Activated naive CD4-positive, alpha-beta T cell treated with anti-CD3 and anti-CD28 coated beads, Interleukin-2, amount 50 U/mL, for 16 hours (primary cell): ENCODE measurements at places on chromosomes 7 and 10.

- no peak for DNase-seq
Observed at GRCh38 chr7:2498708-2499107, 20.9 kb upstream of the LFNG start.

- peak; percentile 40 for DNase-seq
Observed at GRCh38 chr7:2231992-2232765, 566 bp downstream of the MAD1L1 start.

- peak; percentile 22 for DNase-seq
Observed at GRCh38 chr7:141072548-141073172, 1.2 kb upstream of the TMEM178B start.

DNA sequence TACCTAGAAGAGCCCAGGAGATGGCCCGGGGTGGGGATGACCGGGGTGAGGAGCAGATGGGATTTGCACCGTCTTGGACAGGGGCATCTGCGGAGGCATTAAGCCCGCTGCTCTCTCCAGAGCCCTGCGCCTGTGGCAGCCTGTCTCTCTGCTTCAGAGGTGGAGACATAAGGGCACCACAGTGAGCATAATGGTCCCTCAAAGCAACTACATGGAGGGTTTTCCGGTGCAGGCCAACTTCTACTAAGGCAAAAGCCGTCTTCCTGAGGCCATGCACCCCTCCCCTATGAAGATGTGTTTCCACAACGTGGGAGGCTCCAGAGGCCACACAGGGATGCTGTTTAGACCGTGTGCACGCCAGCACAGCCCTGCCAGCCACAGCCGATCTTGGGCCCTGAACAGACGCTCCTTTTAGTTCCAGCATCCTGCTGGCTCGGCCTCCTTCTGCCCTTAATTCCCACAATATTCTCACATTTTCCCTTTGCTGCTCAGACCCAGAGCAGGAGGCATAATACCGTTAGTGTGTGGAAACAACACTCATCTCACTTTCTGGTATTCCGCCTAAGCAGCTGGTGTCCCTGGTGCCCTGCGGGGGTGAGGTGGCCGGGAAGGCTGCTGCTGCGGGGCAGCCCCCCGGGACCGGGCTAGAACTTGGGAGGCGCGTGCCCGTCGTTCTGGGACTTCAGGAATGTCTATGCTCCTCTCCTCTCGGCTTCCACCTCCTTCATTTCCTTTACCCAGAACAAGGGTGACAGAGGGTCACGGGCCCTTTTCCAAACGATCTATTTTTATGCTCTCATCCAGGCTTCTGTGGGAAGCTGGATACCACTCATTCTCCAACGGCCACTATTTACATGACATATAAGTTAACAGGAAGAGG lies 266.9 kb downstream of the TNS3 start:
- no peak for DNase-seq

GRCh38 chr7:41448104-41448503 lies 254.8 kb downstream of the INHBA start:
- no peak for DNase-seq

GRCh38 chr10:61096056-61096455 lies 152.1 kb upstream of the RHOBTB1 start:
- no peak for DNase-seq

DNA sequence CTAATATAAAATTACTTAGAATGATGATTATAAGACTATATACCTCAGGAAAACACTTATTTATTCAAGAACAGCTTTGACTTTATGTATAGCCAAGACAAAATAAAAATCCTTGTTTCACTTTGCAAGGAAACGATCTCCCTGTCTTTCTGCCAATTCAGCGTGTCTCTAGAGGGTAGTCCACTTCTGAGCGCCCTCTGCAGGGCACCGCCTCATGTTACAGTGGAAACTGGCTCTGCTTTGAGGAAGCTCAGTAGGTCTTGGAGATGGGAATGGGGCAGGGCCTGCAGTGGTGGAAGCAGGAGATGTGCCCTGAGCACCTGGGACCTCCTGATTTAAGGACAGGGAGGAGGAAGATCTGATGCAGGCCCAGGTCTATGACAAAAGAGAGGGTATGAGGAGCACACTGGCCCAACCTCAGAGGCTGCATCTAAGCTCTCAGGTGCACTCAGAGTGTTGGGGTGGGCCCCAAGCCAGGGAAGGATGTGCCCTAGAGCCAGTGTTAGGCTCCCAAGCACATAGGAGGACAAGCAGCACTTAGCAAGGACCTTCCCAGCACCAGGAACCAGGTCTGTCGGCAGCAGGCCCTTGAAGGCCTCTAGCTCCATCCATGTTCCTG lies 481.0 kb downstream of the TNS3 start:
- DNase-seq = no peak

- DNase-seq = no peak
Observed at GRCh38 chr10:74024600-74024999, 26.7 kb downstream of the VCL start.

GRCh38 chr10:114038819-114039218 lies 4.8 kb upstream of the ADRB1 start:
- DNase-seq = no peak

DNA sequence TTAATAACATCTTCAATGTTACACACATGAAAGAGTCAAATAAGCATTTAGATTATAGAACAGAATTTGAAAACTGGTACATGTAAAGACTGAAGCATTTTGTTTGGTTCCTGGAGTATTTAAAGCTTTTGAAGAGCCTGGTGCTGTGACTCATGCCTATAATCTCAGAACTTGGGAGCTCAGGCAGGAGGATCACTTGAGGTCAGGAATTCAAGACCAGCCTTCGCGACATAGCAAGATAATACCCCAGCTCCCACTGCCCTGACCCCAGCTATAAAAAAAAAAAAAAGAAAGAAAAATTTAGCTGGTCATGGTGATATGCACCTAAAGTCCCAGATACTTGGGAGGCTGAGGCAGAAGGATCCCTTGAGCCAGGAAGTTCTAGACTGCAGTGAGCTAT lies 87.8 kb downstream of the HDAC9 start:
- no peak for DNase-seq

DNA sequence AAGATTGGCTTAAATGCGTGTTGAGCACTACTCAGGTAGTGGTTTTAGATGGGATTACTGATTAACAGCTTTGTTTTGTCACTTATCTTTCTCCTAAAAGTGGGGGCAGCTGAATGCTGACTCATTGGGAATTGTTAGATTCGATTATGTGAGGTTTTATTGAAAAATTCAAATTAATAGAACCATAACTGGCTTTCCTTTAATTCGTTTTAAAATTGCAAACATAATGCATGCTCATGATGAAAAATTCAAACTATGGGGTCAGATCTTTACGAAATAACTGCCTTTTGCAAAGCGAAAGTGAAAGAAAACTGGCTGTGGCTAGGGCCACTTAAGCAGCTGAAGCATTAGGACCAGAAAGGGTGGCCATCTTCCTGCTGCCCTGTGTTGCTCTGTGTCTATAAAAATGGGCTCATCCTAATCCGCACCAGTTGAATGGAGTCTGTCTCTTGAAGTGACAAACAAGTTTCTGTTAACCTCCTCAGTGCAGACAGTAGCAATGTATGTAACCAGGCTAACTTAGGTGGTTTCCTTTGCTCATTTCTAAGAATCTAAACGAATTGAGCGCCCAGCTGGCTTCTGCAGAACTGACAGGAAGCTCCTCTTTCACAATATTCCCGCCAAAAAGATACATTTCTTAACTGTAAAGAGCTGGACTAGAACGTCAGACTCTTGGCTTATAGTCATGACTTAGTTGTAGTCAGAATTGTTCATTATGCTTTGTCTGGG lies 27.8 kb downstream of the DENND10 start:
- peak; percentile 18 for DNase-seq

- no peak for DNase-seq
Observed at GRCh38 chr7:94003446-94004023, 620 bp downstream of the BET1 start.

GRCh38 chr10:109912335-109913281 lies 10.7 kb downstream of the XPNPEP1 start:
- DNase-seq = no peak

DNA sequence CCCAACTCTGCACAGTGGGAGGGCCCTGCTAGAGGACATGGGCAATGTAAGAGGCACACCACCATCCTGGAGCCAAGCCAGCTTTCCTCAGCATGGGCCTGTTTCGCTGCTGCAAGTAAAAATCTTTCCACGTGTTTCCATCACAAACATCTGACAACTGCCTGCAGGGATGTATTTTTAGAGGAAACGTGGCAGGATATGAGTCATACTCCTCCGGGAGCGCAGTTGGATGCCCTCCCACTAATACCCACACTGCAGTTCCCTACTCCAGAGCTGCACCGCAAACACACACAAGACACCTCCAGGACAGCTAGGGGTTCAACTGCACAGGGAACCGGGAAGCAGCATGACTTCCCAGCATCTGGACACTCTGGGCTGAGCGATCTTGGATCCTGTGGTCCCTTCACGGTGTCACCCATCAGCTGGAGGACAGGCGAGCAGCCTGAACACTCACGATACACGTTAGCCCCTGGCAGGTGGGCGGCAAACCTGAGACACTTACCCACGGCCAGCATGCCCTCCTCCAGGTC lies 26.1 kb downstream of the PLAC9 start:
- DNase-seq = no peak

GRCh38 chr10:124200011-124200410 lies 106.6 kb upstream of the CHST15 start:
- no peak for DNase-seq

DNA sequence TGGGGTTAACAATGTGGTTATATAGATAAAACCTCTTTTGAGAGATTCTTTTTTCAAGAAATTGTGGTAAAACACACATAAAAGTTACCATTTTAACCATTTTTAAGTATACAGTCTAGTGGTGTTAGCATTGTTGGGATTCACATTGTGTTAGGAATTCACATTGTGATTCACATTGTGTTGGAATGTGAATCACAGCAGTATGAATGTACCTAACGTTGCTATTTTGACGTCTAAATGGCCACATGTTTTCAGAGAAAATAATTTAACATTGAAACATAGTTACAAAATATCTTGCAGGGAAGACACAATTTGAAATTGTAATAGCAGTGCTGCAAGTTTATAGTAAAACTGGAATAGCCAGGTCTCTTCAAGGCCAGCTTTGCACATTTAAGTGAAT lies 129.0 kb downstream of the BICC1 start:
- DNase-seq = no peak

DNA sequence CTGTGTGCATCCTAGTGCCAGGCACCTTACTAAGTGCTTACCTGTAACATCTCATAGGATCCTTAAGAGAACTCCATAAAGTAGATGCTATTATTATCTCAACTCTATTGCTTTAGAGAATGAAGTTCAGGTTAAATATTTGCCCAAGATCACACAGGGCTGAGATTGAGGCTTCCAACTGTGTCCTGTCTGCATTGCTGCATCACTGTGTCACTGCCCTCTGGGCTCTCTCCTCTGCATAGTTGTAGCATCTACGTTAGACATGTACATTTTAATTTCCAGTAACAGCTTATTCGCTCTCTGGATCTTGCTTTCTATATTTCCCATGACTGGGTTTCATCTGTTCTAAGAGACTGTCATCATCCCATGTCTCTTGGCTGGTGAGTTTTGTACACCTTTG lies 63.6 kb upstream of the FZD8 start:
- DNase-seq = no peak

GRCh38 chr7:70944516-70944915 lies 187.4 kb upstream of the GALNT17 start:
- DNase-seq = no peak

- DNase-seq = no peak
Observed at GRCh38 chr7:128921866-128922440, 11.4 kb upstream of the KCP start.

DNA sequence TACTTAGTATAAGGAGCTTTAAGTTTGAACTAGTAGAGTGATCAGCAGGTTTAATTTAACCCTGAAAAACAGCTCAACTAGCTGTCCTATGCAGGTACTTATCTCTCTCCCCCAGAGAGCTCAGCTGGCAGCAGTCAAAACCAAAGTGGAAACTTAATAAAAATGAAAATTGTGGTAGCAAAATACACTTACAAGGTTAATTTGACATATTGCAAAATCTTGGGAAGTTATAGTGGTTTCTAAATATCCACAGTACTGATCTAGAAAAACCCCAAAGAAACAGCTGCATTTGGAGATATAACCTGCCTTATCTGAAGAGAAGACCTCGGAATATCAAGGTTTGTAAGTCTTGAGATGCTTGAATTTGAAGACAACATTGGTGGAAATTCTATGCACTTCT lies 269.2 kb downstream of the RNLS start:
- no peak for DNase-seq

- DNase-seq = peak; percentile 22
Observed at GRCh38 chr10:21494191-21495001, 31.1 kb downstream of the SKIDA1 start.

- no peak for DNase-seq
Observed at GRCh38 chr10:102678842-102679289, 34.6 kb downstream of the TRIM8 start.

DNA sequence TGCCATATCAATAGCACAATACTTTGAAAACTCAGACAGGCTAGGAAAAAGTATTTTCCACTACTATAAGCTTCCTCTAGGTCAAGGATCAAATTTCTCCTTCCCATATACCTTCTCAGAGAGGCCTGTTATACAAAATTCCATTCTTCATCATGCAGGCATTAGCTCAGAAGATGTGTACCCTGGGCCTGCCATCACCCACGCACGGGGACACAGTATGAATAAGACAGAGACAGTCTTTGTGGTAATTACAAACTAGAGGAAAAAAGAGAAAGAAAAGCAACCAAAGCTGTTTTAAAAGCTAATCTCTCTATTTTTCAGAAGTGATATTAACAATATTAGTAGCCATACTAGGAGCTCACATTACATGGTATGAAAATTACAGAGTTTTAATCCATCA lies 236.8 kb upstream of the AOAH start:
- DNase-seq = no peak

GRCh38 chr7:1330801-1331425 lies 98.2 kb downstream of the UNCX start:
- no peak for DNase-seq

DNA sequence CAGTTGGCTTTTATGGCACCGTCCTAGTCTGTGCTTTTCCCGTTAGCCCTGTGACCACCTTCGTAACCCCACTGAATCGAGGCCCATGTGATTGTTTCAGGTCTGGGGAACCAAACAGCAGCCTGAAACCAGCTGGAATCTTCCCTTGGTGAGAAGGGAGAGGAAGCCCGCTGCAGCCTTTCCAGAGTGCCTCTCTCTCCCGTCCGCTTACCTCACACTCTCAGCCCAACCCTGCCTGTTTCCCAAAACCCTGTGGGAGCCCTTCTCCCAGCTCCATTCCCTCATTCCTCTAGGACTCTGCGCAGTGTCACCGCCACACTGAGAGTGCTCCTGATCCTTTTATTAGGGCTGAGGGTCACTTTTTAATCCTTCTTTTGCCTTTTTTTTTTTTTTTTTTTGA lies 139.6 kb downstream of the WDR37 start:
- DNase-seq = no peak

GRCh38 chr10:5615316-5615715 lies 51.1 kb downstream of the ASB13 start:
- DNase-seq = no peak

GRCh38 chr10:26697922-26698608 lies 564 bp downstream of the PDSS1 start:
- DNase-seq = no peak

DNA sequence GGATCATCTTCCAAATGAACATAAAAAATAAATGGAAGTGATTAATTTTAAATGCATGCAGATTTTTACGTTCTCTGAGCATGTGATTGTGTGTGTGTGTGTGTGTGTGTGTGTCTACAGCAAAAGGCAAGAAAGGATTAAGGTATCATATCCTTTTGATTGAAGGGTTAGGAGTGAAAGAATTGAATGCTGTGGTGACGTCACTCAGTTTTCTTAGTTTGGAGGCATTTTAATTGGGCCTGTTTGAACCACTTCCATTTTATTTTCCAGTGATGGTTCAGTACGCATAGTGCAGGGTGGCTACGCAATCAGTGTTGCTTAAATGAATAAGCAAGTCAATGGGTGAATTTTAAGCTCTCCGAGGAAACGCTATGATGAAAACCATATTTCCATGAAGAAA lies 31.3 kb downstream of the TACC2 start:
- no peak for DNase-seq

GRCh38 chr7:80153446-80153845 lies 18.8 kb downstream of the GNAI1 start:
- no peak for DNase-seq
